ENCODE measurements at places on chromosomes 6 and 20.

DNA sequence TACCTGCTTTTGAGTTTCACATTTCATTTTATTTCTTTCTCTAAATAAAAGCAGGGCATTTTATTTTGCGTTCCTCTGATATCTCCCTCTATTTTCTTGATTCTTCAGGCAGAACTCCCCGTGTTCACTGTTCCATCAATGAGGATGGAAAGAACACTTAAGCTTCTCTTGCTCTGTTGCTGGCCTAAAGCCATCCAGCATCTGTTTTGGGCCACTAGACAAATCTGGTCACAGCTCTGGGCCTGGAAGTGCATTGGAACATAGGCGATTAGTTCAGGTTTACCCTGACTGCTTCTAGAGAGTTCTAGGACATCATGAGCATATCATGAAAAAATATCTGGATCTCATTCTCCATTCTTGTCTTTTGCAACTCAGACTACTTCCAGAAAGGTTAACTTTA is 611.2 kb downstream of the UTRN start:
- no peak for DNase-seq

- DNase-seq, result no peak
Observed at GRCh38 chr20:50980851-50981713, 22.5 kb downstream of the MOCS3 start.

DNA sequence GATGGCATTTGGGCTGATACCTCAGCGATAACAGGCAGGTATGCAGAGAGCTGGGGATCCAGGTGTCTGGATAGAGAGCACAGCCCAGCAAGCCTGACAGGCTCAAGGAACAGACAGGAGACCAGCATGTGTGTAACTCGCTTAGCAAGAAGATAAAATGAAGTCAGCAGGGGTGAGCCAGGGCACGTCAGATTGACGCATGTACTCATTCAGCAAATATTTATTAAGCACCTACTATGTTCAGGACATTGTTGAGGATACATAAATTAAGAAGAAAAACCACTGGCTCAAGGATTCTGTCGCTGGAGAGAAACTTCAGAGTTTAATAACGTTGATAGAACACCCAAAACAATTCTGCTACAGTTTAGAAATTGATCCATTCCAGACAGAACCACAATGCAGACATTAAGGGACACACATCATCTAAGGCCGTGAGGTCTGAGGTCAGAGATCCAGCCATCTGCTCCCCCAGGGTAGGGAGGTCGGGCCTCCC is 1.0 kb upstream of the DUSP22 start:
- no peak for DNase-seq

GRCh38 chr20:58996226-58996611 is 10.8 kb downstream of the CTSZ start:
- no peak for DNase-seq

- no peak for DNase-seq
Observed at GRCh38 chr6:103081876-103082630, 1688.5 kb downstream of the GRIK2 start.

DNA sequence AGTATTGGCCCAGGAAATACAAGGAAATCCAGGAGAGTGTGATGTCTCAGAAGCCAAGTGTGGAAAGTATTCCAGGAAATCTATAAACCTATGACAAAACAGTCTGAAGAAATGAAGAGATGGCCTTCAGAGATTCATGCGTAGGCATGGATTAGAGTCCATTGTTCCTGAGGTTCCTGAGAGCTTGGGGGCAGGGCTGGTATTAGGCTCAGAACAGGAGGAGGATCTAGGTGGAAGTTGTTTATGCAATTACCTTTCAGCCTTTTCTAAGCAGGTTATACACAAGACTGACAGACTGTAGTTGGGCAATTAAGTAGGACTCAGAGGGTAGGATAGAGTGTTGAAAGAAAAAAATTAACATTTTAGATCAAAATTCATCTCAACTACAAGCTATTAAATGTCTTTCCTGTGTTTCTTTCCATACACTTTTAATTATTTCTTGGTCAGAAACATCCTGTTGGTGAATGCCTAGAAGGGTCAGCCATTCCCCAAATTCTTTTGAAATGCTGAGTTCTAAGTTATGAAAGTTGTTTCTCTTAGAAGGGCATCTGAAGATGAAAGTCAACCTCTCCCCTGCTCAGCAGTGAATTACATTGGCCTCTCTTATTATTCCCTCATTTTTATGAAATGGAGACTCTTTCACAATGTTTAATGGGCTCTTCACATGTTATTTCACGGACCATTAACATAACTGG is 201.2 kb upstream of the MYLIP start:
- DNase-seq, result no peak

GRCh38 chr6:48378884-48379407 is 267.9 kb upstream of the PTCHD4 start:
- no peak for DNase-seq

- DNase-seq, result no peak
Observed at GRCh38 chr20:17841751-17842215, 126.8 kb downstream of the SNX5 start.

GRCh38 chr20:25214426-25214790 is 18.9 kb downstream of the ENTPD6 start:
- no peak for DNase-seq

GRCh38 chr6:27138837-27139755 is 108.4 kb upstream of the PRSS16 start:
- DNase-seq, result no peak

- DNase-seq, result peak; percentile 54
Observed at GRCh38 chr6:106084989-106085691, 996 bp upstream of the PRDM1 start.

GRCh38 chr6:158708239-158708638 is 58.4 kb downstream of the SYTL3 start:
- DNase-seq, result no peak

GRCh38 chr20:33522256-33522820 is 32.4 kb downstream of the CBFA2T2 start:
- no peak for DNase-seq

DNA sequence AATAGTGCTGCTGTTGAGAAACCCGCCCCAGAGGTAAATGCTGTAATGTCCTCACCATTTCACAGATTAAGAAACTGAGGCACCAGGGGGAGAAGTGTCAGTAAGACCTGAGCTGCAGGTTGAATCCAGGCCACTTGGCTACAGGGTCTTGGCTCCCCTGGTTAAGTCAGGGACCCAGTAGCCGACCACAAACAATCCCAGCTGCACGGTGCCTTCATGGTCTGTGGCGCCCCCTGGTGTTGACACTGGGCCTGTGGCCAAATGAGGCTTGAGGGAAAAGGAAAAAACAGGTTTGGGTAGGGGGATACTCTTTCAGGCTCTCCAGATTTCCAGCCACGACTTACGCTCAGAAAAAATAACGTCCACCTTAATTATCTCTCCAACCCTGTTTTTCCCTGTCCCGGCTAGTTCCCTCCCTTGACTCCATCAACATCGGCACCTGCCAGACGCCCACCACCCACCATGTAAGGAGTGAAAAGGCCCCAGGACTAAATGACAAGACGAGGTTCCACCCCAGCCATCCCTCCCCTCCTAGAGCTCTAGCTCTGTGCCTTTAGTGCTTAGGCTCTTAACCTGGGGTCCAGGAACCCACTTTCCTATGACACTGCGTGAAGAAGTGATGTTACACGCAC is 47.7 kb upstream of the POLR1H start:
- no peak for DNase-seq

DNA sequence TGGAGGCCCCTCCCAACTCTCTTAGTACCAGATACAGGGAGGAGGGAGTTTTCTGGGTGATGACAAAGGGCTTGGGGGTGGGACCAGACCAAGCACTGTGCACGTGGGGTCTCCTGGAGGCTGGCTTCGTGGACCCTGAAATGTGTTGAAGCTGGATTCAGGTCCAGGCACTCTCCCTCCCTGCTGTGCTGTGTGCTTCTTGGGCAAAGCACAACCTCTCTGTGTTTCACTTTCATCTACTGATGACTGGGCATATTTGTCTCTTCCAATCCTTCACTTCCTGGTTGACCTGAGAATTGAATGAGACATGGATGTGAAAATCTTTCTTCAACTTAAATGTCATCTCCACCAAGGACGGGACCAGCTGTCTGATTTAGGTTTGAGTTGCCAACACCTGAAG is 14.5 kb upstream of the MLN start:
- no peak for DNase-seq

DNA sequence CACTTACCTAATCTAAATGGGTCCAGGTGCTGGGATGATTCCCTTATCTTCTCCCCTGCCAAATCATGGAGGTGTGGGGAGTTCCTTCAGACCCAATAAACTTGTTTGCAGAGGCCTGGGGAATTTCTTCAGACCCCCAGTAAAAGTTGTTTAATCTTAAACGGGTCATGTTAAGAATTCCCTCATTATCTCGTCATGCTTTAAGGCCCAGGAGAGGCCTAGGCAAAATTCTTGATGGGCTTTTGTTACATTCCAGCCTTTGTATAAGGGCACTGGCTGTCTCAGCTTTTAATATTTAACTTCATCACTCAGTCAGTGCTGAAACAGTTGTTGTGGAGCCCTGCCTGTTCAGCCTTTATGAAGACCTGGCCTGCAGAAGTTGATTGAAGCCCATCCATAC is 11.0 kb upstream of the SLC35B3 start:
- no peak for DNase-seq

GRCh38 chr20:57628047-57628961 is 8.1 kb upstream of the ZBP1 start:
- DNase-seq, result peak; percentile 50

GRCh38 chr20:54623991-54624569 is 148.7 kb downstream of the DOK5 start:
- DNase-seq, result no peak

GRCh38 chr20:51400051-51400926 is 142.2 kb downstream of the NFATC2 start:
- DNase-seq, result no peak

DNA sequence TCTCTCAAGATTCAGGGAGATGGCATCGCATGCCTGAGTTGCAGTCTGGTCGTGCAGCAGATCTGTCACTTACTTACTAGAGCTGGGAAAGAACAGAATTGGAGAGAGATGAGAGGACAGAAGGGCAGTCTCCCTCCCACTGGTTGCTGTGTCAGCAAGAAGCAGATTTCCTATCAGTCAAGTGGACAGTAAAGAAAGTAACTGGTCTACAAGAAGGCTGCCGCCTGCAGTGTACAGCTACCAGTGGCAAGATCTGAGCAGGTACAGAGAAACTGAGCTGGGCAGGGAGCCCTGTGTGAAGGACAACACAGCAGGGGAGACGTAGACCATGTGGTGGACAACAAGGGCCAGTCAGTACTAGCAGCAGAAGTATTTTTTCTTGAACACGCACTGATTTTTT is 49.5 kb upstream of the PCSK2 start:
- DNase-seq, result no peak

GRCh38 chr20:39538317-39538716 is 576.2 kb downstream of the DHX35 start:
- DNase-seq, result no peak

DNA sequence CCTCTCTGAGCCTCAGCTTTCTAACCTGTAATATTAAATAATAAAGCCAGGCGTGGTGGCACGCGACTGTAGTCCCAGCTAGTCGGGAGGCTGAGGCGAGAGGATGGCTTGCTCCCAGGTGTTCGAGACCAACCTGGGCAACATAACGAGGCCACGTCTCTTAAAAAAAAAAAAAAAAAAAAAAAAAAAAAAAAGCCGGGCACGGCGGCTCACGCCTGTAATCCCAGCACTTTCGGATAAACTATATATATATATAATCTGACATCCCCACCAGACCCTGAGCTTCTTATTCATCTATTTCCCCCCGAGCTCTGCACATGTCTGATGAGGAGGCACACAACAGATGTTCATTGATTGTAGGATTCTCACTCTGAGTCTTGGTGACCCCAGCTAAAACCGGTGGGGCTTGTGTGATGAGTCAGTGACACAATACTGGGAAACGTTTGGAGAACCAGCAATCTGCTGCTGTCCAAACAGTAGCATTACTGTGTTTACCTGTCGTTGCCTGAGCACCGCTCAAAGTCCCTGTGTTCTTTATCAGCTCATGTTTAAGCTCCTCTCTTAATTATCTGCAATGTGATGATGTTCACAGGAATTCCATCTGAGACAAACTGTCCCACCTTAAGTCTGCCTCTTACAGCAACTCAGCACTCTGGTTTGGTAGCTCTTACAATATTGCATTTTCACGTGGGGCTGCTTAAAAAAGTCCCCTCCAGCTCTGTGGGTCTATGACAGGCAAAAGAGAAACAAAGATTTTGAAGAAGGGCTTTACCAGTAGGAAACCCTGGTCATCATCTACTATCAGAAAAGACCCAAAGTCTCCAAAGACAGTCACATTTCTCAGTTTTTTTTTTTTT is 1.0 kb upstream of the SPATA2 start:
- DNase-seq, result no peak

DNA sequence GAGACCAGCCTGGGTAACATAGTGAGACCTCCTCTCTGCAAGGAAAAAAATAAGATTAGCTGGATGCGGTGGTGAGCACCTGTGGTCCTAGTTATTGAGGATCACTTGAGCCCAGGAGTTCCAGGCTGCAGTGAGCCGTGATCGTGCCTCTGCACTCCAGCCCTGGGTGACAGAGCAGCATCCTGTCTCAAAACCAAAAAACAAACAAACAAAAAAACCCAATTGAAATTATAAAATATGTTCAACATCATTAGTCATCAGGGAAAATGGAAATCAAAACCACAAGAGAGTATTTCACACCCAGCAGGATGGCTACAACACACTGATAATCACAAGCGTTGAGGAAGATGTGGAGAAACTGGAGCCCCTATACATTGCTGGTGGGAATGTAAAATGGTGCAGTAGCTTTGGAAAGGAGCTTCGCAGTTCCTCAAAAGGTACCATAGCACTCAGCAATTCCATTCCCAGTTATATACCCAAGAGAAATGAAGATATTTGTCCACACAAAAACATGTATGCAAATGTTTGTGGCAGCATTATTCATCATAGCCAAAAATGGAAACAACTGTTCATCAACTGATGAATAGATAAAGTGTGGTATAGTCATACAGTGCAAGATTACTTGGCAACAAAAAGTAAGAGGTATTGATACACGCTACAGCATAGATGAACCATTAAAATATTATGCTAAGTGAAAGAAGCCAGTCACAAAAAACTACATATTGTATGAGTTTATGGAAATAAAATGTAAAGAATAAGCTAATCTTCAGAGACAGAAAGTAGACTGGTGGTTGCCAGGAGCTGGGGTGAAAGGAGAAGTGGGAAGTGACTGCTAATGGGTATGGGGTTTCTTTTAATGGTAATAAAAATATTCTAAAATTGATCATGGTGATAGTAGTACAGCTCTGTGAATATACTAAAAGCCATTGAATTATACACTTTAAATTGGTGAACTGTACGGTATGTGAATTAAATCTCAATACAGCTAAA is 38.7 kb upstream of the RIPOR2 start:
- DNase-seq, result no peak

GRCh38 chr6:38501931-38502330 is 137.8 kb downstream of the BTBD9 start:
- no peak for DNase-seq

GRCh38 chr6:169146521-169146920 is 107.1 kb downstream of the THBS2 start:
- DNase-seq, result no peak
